ENCODE measurements at places on chromosomes 1 and 21. TPM values are rescaled to one million over a fixed set of nuclear protein-coding genes. Genes with fewer than 3 reads are reported as not detected.

Gene ARHGEF10L
- total RNA-seq = not detected

DNA sequence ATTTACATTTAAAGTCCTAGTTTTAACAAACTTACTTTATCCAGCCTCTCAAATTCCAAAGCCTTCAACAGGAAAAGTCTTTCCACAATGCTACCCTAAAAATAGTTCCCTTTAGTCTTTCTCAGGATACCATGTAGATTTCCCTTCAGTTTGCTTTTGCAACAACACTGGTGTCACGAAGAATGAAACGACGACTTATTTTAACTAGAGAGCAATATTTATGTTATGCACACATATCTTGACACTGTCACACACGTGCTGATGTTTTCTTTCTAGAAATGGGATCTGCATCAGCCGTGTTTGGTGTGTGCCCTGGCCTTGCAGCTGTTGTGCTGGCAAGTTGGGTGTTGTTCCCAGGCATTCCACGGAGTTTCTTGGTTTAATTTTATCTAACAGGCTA, 75.5 kb downstream of the SIPA1L2 start:
- DNase-seq = no peak

Gene PRRX1
- not detected for total RNA-seq

- DNase-seq = no peak
Measured at GRCh38 chr1:193626695-193627094, 440.3 kb upstream of the B3GALT2 start.

GRCh38 chr1:186454981-186455380, 5.9 kb downstream of the PDC start:
- DNase-seq = no peak

DNA sequence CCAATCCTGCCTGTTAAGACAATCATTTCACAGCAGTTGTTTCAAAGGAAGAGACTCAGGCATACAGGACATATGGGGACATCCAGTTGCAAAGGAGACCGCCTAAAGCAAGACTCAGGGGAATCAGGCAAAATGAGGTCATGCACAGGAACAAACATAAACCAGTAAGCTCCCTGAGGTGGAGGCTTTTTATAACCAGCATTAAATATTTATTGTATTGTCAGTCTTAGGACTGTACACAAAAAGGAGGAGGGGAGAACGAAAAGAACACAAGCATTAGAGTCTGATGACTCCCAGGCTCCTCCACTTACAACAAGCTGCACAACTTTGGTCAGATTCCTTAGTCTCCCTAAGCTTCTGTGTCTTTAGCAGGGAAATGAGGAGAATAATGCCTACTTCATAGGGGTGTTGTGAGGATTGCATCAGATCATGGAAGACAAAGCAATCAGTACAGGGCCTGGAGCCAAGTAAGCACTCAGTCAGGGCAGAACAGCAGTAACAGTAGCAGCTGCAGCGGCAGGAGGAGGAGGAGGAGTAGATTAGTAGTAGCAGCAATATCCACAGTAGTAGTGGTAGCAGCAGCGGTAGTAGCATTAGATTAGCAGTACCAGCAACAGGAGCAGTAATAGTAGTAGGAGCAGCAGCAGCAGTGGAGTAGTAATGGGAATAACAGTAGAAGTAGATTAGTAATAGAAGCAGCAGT, 54.2 kb upstream of the SPATA6 start:
- DNase-seq = no peak

- DNase-seq = no peak
Measured at GRCh38 chr1:44643721-44644334, 30.5 kb downstream of the TMEM53 start.

Gene LY9
- 1.3 TPM for total RNA-seq

DNA sequence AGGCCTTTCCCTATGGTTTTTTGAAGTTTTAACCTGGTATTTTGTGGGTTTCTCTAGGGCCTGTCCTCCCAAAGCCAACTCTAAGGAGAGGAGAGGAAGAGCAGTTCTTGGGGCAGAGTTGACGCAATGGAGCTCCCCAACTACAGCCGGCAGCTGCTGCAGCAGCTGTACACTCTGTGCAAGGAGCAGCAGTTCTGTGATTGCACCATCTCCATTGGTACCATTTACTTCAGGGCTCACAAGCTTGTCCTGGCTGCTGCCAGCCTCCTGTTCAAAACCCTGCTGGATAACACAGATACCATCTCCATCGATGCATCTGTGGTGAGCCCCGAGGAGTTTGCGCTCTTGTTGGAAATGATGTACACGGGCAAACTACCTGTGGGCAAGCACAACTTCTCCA, 38.2 kb downstream of the ZBTB40 start:
- DNase-seq = no peak

DNA sequence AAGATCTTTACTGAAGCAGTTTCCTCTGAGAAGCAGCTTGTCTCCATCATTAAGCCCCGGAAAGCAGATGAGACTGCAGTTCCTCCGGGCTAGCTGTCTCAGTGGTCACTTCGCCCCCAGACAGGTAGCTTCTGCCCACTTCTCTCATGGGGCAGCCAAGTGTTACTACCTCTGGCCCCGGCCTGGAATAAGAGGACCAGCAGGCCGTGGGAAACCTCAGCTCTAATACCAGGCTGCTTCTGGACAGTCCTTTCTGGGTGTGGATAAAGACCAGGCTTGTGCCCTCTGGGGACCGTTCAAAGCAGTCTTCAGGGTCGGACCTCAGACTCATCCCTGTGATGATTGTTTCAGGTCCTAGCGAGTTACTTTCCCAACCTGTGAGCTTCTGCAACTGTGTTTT, 54.8 kb downstream of the RUNX3 start:
- DNase-seq = peak; percentile 26

DNA sequence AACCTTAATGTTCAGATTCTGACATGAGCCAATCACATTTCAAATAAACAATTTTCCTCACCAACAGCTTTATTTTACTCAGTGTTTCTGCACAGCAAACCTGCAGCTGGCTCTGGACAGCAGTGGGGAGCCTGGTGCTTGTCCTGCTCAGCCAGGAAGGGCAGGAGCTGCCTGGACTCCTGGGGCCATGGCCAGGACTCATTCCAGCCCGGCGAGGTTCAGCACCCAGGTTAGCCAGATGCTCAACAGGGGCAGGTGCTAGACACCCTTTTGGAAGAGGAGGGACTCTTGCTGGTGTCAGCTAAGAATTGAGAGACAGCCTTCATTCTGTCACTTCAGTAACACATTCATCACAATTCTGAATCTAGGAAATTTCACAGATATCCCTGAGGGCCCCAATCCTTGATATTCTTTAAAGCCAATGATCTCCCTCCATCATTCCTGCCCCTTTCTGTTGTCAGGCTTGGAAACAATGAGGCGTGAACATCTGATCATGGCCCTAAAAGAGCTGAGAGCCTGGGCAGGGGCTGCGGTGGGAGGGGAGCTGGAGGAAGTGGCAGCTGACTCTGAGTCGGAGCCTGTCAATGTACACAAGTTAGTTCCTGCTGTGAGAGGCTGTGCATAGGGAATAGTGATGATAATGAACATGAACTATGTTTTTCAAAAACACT, 251.3 kb downstream of the SDCCAG8 start:
- DNase-seq = peak; percentile 57

Gene ZFP69B
- 5.1 TPM for total RNA-seq

Gene IRF6
- total RNA-seq = 1.3 TPM

DNA sequence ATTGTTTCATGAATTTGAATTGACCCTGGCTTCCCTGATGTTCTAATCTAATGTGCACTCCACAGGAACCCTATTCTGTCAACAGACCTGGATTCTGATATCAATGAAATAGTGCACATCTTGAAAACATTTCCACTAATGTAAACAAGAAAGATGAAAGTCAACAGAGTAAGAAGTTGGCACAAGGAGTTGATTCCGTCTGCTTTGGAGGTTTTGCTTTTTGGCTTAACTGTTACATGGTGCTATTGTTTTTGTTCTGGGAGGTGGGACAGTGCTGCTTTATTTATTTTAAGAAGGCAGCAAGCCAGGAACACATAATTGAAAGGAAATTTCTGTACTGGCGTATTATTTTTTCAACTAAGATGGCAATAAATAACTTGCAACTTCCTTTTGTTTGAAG, 73.3 kb downstream of the LEPR start:
- DNase-seq = no peak

GRCh38 chr1:163201906-163202305, 810 bp downstream of the RGS5 start:
- DNase-seq = no peak

Gene ESPN
- total RNA-seq = 0.32 TPM

Gene ARMH1
- 17.0 TPM for total RNA-seq

Measured in activated CD8-positive, alpha-beta memory T cell treated with anti-CD3 and anti-CD28 coated beads, Interleukin-2, amount 10 ng/mL, durations not matched to agents 7 days and 5 days (primary cell).